ENCODE measurements at places on chromosomes 7 and 10.

DNA sequence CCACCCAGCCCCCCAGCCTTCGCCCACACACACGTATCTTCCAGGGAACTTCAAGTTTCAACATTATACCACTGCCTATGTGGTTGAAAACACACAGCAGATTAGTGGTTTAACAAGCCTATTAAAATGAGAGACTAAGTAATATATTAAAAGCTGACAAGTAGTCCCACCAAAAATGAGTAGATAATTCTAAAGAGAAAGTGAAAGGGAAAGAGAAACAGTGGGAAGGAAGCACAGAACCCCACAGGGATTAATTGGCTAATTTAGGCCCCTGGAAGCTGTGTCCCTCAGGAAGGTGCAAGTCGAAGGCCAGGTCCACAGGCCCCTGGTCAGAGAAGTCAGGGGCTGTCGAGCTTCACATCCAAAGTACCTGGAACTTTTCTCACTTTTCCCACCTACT, 210.5 kb upstream of the YAE1 start:
- no peak for DNase-seq

- DNase-seq: no peak
Measured at GRCh38 chr10:17237915-17238444, 9.9 kb downstream of the VIM start.

GRCh38 chr7:29547421-29547820, 16.2 kb upstream of the PRR15 start:
- DNase-seq: no peak

GRCh38 chr7:27678617-27679260, 16.1 kb upstream of the HIBADH start:
- no peak for DNase-seq

GRCh38 chr10:103706762-103707161, 148.6 kb downstream of the SH3PXD2A start:
- no peak for DNase-seq

DNA sequence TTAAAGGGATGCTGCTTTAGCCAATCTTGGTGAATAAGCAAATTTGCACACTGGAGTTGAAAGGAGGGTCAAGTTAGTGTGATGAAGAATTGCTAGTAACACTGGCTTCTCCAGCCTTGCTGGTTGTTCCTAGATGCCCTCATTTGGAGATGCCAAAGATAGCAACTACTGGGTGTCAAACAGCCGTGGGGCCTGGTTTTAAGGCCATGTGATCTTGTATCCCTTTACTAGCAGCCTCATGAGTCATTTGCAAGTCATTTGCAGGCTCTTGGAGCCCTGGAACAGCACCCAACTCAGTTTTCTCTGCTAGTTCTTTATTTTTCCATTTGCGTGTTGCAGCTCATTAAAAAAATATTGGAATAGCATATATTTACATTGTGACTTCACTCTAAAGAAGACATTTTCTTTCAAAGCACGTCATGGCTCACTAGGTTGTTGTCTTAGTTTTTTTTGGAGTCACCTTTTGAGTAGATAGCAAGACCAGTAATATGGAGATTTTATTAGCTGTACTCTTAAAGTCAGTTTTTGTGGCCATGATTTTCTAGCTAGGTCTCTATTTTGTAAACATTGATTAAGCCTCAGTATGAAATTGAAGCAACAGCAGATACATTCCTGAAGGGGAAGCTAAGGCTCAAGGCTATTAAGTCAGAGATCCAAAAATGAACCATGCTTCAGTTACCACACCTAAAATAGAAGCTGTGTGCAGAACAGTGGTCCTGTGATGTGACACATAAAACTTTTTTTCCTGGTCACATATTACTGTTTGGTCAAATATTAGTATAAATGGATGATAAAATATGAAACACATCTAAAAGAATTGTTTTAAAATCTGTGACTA, 1.3 kb downstream of the LSMEM1 start:
- DNase-seq: peak; percentile 50

DNA sequence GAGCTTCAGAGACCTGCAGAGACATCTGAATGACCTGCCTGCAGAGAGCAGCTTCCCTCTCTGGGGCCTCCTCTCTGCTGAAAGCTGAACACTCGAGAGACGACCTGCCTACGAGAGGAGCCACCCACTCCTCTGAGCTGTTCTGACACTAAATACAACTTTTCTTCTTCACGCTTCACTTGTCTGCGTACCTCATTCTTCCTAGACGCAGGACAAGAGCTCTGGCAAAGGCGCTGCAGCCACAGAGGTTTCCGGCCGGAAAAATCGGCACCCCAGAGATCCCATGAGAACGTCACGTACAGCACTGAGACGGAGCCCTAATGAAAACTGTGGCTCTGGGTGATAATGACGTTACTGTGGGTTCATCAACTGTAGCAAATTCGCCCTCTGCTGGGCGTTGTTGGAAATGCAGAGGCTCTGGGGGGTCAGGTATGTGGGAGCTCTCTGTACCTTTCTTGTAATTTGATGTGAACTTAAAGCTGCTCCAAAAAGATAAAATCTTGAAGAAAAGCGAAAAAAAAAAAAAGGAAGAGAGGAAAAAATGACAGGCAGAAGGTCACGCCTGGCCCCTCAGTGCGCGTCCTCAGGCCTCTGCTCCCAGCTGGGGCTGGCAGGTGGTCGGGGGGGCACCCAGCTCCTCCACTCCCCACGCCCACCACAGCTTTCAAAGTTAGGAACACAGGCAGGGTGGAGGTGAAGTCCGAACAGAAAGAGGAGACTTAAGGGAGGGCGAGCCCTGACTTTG, 120.7 kb downstream of the DYNC2I1 start:
- DNase-seq: peak; percentile 73

DNA sequence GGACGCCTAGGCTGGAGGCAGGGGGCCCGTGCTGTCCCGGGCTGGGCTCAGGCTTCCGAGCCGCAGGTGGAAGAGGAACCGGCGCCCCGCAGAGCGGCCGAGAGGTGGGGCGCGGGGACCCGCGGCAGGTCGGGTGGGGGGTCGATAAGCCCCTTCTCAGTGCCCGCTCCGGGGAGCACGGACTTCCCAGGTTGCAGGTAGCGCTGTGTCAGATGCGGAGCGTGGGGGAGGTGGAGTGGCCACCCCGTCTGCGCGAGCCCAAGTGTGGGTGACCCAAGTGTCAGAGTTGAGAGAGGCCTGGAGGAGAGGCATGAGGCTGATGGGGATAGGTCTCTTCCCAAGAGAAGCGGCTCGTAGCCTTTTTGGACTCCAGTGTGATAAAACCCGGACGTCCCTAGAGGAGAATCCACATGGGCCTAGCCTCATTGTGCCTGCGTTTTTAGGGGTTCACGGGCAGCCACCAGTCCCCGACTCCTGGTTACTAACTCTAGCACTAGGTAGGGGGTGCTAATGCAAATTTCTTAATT, 580 bp downstream of the EEPD1 start:
- no peak for DNase-seq

DNA sequence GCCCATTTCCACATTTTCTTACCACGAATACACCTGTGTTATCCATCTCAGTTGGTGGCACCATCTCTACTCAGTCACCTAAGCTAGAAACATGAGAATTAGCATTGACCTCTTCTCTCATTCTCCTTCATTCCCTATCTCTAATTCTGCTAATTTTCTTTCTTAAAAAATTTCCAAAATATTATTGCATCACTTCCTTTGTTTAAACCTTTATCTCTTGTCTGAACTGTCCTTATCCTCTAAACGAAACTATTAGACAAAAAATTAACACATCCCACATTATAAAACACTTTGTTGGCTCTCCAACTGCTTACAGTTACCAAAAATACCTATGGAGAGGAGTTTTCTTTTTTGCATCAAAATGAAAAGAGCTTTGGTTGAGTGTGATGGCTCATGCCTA, 18.3 kb downstream of the TAF3 start:
- DNase-seq: no peak

DNA sequence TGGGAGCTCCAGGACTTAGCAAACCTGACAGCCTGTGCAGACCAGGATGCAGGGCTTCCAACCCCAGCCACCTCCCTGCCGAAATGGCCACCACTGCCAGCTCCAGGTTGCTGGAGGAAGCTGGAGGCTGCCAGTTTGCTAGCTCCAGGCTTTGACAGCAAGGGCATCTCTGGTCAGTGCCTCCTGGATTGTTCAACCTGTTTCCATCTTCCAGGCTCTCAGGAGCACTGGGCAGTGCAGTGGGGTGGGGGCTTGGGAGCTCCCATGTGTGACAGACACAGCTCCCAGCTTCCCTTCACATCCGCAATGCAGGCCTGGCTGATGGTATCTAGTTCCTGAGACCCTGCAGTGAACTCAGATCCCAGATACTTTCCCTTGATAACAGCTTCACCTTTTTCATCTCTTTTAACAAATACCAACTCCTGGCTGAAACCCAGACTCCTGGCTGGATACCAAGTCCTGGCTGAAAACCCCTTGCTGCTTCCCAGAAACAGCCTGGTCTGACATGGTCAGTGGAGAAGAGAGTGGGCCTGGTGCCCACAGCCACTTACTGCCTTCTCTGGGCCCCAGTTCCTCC, 20.8 kb upstream of the RET start:
- no peak for DNase-seq

- no peak for DNase-seq
Measured at GRCh38 chr10:48287417-48288391, 13.2 kb upstream of the FRMPD2 start.

DNA sequence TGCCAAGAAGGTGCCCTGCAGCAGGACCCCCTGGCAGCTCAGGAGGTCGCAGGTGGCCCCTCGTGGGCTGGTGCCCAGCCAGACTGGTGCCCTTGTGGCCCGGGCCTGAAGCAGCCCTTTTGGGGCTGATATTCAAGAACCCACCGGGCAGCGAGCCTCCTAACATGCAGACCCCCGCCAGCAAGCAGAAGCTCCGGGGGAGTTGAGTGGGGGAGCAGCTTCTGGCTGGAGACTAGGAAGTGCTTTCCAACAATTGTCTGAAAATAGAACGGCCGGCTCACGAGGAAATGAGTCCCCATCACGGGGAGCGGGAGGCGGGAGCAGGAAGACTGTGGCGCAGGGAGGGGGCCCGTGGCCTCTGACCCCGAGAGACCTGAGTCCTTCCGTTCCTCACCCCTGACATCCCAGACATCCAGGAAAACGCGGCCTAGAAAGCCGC, 9.5 kb upstream of the INTS1 start:
- no peak for DNase-seq

- no peak for DNase-seq
Measured at GRCh38 chr10:21832821-21833130, 170.8 kb downstream of the DNAJC1 start.

GRCh38 chr10:103278537-103278823, 1.5 kb downstream of the INA start:
- no peak for DNase-seq

DNA sequence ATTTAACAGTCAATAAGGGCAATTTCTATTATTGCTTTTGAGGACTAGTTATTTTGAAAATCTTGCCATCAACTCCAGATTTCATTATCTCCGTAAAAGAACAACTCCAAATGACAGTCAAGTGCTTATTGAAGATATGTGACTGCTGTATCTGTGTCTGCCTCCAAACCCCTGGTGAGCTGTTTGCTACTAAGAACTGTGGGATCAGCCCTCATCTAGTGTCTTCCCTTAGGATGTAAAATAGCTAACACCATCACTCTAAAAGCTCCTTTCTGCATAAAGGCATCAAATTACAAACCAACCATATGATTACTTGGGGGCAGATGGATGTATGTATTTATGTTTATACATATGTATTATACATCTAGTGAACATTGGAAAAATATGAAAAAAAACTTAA, 70.8 kb upstream of the SLC13A1 start:
- no peak for DNase-seq

DNA sequence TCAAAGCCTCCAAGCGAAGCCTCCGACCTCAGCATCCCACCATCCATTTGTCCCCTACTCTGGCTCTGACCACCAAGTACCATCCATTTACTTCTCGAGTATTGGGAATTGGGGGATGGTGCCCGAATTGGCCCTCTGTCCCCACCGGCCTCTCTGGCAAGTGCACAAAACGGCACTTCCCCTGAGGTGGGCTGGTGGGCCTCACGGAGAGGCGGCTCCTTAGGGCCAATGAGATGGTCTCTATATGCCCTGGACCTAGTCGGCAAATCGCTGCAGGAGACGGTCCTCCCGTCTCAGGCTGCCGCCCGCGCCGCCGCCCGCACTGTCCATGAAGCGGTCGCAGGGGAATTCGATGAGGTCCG, 2.8 kb downstream of the TRIL start:
- DNase-seq: no peak

GRCh38 chr7:101058355-101058754, 26.9 kb upstream of the TRIM56 start:
- peak; percentile 8 for DNase-seq

DNA sequence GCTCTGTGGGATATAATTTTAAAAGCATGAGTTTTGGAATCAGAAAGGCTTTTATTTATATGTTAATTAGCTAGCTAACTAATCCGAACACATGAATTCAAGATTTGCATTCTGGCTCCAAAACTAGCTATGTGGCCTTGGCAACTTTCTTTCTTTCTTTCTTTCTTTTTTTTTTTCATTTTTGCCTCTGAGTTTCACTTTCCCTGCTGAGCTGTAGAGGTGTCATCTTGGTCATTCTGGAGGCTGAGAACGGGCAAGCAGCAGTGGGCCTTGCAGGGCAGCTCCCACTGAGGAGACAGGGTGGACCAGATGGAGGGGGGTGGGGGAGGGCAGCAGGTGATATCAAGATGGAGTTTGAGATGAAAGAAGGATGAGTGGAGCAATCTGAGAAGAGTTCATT, 24.8 kb upstream of the SFMBT2 start:
- DNase-seq: no peak
